ENCODE measurements at places on chromosomes 3 and 15. TPM values are rescaled to one million over a fixed set of nuclear protein-coding genes. Genes with fewer than 3 reads are reported as not detected.

Gene C3orf80
- total RNA-seq: not detected

Gene PLS1
- total RNA-seq: 0.82 TPM

Gene GNAT1
- not detected for total RNA-seq

Gene GOLGA6D
- total RNA-seq: not detected

Gene ASB14
- not detected for total RNA-seq

Gene GATA2
- 28.2 TPM for total RNA-seq

Gene LRRN1
- total RNA-seq: not detected

Gene ISY1
- total RNA-seq: 21.6 TPM

Gene GPX1
- 731 TPM for total RNA-seq

Gene PGBD4
- 1.5 TPM for total RNA-seq

Gene SKOR1
- total RNA-seq: 0.19 TPM

Gene SRGAP3
- 0.76 TPM for total RNA-seq

Gene GABRB3
- total RNA-seq: 0.05 TPM

All from glomerular endothelial cell (primary cell).